IMR-90 (cell line): ENCODE measurements at places on chromosomes 5 and 9. TPM values are rescaled to one million over a fixed set of nuclear protein-coding genes. Genes with fewer than 3 reads are reported as not detected.

The CDC20B gene
- total RNA-seq = not detected in 2 replicates

The SHISAL2B gene
- not detected in 2 replicates for total RNA-seq

The NR6A1 gene
- 0.28 and 0.36 TPM in 2 replicates for total RNA-seq

The PHF24 gene
- total RNA-seq = not detected in 2 replicates

The INSL6 gene
- not detected in 2 replicates for total RNA-seq

The ISCA1 gene
- 14.7 and 26.4 TPM in 2 replicates for total RNA-seq

The SPATA31A3 gene
- total RNA-seq = not detected in 2 replicates

The BAAT gene
- under 0.01 TPM in 1 of 2 replicates, not detected in the other for total RNA-seq

The CFAP77 gene
- total RNA-seq = not detected in 2 replicates

The MAP1B gene
- total RNA-seq = 183 and 212 TPM in 2 replicates

The ARL14EPL gene
- total RNA-seq = not detected in 2 replicates
